ENCODE measurements at places on chromosomes 16 and 17.

DNA sequence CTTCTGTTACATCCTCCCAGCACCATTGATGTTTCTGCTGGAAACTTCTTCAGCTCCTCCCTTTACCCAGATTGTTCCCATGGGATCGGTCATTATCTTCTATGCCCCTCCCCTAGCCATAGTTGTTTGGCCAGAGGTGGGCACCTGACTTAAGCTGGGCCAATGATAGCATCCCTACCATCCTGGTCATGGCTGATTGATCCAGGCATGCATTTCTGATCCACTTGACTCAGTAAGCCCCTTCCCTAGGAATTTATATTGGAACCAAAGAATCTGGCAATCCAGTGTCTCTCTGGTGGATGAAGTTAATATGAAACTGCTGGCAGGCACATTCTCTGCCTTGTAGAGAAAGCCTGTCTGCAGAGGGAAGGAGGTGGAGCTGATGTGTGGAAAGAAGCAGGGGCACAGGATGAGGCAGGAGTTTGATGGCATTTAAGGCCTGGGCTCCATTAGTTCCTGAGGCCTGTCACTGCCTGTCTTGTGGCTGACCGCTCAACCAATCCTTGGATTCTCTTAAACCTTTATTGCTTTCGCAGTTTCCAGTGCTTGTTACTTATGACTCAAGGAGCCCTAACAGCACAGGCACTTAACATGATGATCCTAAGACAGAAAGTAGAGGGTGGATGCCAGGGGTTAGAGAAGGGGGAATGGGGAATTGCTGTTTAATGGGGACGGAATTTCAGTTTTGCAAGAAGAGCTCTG, 152.4 kb downstream of the ABCC12 start:
- DNase-seq = no peak

GRCh38 chr16:85005285-85006069, 5.9 kb downstream of the ZDHHC7 start:
- no peak for DNase-seq

- no peak for DNase-seq
These were observed 21.1 kb downstream of the CLUH start for GRCh38 chr17:2690165-2691068.

GRCh38 chr16:83895243-83895642, 3.7 kb upstream of the MLYCD start:
- DNase-seq = no peak

GRCh38 chr17:38637951-38638350, 32.2 kb upstream of the SRCIN1 start:
- DNase-seq = no peak

DNA sequence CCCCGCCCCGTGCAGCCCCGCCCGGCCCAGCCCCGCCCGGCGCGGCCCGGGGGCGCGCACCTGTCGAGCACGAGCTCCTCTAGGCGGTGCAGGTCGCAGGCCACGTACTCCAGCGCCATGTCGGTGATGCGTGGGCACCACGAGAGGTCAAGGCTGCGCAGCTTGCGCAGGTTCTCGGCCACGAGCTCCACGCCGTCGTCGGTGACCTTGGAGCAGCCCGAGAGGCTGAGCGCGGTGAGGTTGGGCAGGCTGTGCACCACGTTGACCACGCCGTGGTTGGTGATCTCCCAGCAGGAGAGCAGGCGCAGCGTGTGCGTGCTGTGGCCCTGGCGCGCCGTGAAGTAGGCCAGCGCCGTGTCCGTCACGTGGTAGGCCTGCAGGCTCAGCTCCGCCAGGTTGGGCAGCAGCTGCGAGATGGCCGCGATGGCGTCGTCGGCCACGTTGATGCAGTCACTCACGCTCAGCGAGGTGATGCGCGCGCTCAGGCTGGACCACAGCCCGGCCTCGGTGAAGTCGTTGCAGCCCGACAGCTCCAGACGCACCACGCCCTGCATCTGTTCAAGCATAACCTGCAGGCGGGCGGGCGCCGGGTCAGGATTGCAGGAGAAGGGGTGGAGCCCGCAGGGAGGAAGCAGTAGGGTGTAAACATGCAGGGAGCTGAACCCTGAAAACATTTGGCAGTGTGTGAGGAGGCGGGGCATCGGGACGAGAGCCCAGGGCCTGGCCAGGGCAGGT, 5.3 kb upstream of the WDR24 start:
- peak; percentile 65 for DNase-seq

DNA sequence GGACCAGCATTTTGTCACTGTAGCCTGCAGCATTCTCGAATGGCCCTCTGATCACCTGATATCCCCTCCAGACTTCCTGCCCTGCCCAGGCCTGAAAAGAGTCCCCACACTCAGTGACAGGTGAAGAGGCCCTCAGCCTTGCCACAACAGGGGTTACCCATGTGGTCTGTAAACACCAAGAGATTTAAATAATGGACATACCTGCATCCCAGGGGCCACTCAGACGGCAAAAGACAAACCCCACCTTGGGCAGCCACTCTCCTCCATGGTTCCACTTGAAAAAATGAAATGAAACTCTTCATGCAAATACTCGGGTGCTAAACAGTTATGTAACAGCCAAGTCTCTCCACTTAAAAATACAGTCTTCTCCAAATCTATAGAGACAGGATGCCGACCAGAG, 22.9 kb upstream of the PECAM1 start:
- no peak for DNase-seq
